ENCODE measurements at places on chromosomes 11 and 22. TPM values are rescaled to one million over a fixed set of nuclear protein-coding genes. Genes with fewer than 3 reads are reported as not detected.

The INS gene
- total RNA-seq, result not detected

The MS4A4A gene
- 49.7 TPM for total RNA-seq

The IGLL1 gene
- total RNA-seq, result not detected

The LRRC10B gene
- total RNA-seq, result 2.9 TPM

The OR5A1 gene
- total RNA-seq, result not detected

The PRODH gene
- total RNA-seq, result 6.7 TPM

The MMP10 gene
- not detected for total RNA-seq

The PHF21B gene
- 2.8 TPM for total RNA-seq

The OR8H1 gene
- not detected for total RNA-seq

The APOBEC3G gene
- 12.5 TPM for total RNA-seq

The FXYD6 gene
- 62.7 TPM for total RNA-seq

The PHOX2A gene
- not detected for total RNA-seq

The CSNK2A3 gene
- total RNA-seq, result 3.8 TPM

The MIOX gene
- total RNA-seq, result 3.5 TPM

The APOA1 gene
- not detected for total RNA-seq

The POTEH gene
- total RNA-seq, result not detected

The FAM227A gene
- 3.4 TPM for total RNA-seq

The KDM4E gene
- not detected for total RNA-seq

The MMP8 gene
- 0.16 TPM for total RNA-seq

The TSPAN32 gene
- 6.1 TPM for total RNA-seq

The DEUP1 gene
- total RNA-seq, result 0.57 TPM

The SHISA8 gene
- 0.35 TPM for total RNA-seq

The RIC3 gene
- total RNA-seq, result 30.7 TPM

The MUC5B gene
- 0.38 TPM for total RNA-seq

The MPPED2 gene
- total RNA-seq, result 12.9 TPM

The SLC37A4 gene
- total RNA-seq, result 49.5 TPM

The PAAF1 gene
- total RNA-seq, result 18.2 TPM

The PKNOX2 gene
- 6.0 TPM for total RNA-seq

The KCNJ5 gene
- 6.5 TPM for total RNA-seq

The CCDC86 gene
- total RNA-seq, result 18.9 TPM

The TMPRSS5 gene
- 0.60 TPM for total RNA-seq

The CRYBA4 gene
- 0.41 TPM for total RNA-seq

The OR52I2 gene
- total RNA-seq, result not detected

The TTLL1 gene
- total RNA-seq, result 8.4 TPM
